ENCODE measurements at places on chromosomes 16 and 17.

DNA sequence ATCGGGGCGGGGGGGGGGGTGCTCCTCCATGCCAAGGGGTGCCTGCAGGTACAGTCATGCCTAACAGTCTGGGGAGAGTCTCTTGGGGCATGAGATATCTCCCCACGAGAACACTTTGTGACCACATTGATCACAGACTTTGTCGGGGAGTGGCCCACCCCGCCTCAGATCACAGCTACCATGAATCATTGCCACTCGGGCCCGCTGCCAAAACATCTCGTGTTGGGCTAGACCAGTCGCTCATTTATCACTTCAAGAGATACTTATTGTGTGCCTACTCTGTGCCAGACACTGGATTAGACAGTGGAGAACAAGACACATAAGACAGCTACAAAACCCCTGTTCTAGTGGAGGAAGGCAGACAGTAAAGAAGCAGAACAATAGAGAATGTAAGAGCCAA, 72.6 kb downstream of the CLEC16A start:
- DNase-seq, result peak; percentile 4

DNA sequence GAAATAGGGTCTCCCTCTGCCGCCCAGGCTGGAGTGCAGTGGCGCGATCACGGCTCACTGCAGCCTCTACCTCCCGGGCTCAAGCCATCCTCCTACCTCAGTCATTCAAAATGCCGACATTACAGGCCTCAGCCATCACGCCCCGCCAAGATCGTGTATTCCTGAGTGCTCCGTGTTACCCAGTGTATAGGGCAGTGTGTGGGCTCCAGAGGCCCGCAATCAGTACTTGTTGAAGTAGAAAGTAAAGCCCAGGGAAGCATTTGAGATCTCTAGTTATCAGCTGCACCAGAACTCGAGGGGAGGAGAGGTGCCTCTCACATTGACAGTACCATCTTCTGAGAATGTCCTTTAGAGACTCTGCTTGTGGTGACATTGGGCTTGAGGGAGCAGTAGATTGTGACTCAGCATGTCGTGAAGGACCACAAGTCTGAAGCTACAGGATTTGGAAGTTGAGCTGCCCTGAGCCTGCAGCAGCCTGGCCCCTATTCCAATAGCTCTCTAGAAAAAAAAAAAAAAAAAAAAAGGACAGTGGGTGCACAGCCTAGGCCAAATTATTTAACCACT, 1.1 kb upstream of the PRPSAP1 start:
- no peak for DNase-seq

DNA sequence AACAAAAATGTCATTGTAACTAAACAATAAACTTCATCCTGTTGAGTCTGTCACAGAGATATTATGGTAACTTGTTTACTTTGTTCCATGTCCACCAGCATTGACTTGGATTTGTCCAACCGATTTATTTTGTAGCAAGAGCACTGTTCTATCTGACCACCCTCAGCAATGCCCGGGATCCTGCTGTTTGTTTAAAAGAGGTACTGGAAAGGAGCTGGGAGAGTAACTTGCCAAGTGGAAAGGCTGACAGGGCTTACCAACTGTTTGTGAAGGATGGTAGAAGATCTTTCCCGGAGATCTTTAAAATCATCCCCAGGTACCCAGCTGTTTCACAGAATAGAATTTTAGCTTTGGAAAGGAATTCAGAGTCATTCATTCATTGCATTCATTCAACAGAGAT, 59.1 kb upstream of the BCAR1 start:
- DNase-seq, result no peak

DNA sequence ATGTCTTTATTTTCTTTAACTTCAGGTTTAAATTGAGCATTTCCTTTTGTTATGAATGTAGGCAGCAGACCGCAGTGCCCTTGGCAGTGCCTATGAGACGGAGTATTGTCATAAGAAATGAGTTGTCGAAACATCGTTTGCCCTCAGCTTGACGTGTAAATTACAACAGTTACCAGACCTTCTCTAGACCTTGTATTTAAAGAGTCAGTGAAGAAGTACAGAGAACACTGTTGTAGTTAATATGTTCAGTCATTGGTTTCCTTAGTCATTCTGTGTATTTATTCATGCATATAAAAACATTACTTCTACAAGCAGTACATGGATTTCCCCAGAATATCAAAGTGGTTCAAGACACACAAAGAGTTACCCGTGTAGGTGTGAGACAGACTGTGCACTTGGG, 19.0 kb downstream of the IRF8 start:
- no peak for DNase-seq

DNA sequence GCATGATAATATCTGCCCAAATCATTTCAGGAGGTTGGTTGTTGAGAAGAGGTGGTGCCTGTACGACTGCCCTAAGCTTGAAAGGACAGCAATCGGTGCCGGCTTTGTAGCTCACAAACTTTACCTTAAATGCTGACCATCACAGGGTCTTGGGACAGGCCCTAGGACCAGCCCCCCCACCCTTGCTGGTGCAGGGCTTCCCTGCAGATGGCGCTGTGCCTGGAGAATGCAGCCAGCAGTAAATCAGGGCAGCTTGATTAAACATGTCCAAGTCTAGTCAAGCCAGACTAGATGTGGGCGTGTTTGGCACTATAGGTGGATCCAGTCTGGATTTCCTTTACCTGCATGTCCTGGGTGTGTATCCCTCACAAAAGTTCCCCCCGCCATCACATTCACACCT, 135.5 kb upstream of the CRHR1 start:
- no peak for DNase-seq

DNA sequence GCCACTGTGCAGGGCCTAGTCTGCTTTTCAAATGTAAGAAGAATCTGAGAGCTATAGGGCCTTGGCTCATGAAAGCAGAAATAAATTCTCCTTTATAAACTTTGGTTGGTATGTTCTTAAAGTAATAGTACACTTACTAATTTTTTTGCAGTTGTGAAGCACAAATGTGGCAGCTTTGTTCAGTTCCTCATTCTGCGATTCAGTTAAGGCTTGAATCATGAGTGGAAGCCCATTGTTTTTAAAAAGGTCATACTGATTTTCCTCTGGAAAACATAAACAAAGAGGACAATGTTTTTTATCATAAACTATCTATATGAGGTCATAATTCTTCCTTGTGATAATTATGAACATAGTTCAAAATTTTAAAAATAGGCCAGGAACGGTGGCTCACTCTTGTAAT, 23.6 kb upstream of the DYNC1LI2 start:
- no peak for DNase-seq

DNA sequence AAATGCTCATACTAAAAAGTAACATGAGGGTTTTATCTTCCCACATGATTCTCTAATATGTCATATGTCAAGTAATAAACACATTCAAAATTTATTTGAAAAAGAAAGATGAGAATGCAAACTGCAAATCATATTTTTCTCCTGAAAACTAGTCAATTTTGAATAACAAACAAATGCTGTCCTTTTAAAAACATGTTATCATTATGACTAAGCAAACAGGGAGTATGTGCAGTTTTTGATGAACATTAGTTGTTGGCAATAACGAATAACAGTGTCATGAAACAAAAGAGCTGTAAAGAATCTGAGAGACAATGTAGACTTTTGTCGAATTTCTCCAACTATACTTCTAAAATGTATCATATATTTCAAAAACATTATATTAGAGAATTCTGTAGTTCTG, 34.8 kb downstream of the RPGRIP1L start:
- DNase-seq, result no peak

- DNase-seq, result no peak
These were observed 8.2 kb downstream of the CORO6 start for GRCh38 chr17:29614349-29615047.

- DNase-seq, result peak; percentile 5
These were observed 89.7 kb upstream of the CLEC18A start for GRCh38 chr16:69861292-69862030.

DNA sequence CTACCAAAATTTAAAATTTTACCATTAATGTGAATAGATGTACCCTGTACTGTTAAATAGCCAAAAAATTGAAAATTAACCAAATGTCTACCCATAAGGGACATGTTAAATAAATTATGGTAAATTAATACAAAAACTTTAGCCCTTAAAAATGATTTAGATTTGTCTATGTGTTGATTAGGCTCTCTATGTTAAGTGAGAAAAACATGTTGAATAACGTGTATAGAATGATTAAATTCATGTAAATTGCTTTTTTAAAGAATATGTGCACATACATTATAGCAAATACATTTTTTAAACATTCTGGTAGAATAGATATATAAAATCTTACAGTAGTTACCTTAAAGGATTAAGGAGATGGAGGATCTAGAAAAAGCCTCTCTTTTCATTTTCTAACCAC, 59.5 kb downstream of the BRIP1 start:
- no peak for DNase-seq

GRCh38 chr17:32634167-32634566, 147.4 kb downstream of the CDK5R1 start:
- DNase-seq, result no peak

DNA sequence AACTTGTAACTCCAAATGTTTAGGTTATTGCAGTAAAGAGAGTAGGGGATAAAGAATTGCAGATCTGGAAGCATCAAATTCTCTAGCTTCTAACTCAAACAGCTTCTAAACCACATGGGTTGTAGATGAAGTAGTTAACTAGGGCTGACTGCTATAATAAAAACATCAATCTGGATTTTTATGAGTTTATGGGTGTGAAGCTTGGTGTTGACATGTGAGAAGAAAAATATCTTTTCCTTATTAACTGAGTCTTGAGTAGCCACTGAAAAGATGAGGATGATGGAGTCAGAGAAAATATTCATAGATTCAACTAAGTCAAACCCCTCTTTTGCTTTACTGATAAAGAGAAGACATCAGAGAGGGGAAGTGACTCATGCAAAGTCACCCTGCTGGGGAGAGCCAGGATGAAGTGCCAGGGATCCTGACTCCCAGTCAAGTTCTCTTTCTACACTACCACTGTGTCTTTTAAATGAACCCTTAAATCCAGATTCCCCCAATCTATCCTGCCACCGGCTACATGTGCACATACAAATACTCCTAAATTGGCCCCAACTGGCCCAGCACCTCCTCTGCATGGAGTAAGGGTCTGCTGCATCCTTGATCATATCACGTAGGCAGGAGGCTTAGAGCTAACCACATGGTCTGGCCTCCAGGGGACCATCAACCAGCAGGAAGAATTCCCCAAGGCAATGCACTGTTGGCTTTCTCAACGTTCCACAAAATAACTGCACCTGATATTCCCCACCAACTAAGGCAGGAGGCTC, 264.0 kb upstream of the CCL2 start:
- no peak for DNase-seq

DNA sequence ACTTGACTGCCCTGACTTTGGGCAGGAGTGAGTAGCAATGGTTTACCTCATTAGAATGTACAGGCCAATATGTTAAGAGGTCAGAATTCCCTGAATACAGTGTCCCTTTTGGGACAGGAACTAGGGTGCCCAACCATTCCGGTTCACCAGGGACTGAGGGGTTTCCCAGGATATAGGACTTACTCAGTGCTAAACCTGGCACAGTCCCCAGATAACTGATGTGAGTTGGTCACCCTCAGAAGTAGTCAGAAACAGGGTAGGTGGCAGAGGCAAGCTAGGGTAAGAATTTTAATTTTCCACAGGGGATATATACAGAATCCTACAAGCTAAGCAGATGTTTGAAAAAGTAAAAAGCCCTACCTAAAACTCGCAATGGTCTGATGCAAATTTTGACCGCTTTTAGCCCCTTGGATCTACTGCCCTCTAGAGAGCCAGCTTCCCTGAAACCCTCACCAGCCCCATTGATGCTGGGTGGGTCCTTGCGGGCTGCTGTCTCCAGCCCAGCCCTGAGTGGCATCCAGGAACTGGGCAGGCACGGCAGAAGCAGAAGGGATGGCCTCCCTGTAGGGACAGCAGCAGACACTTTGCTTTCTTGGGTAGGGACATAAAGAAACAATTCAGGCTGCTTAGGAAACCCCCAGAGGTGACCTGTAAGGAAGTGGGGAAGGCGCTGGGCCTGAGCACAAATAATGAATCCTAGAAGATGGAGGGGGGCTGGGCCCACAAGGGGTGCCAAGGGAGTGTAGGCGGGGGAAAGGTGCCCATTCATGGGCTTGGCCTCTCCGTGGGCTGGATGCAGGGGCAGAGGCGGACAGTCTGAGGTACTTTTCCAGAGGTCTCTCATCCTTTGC, 434.8 kb downstream of the SLC39A11 start:
- DNase-seq, result no peak

DNA sequence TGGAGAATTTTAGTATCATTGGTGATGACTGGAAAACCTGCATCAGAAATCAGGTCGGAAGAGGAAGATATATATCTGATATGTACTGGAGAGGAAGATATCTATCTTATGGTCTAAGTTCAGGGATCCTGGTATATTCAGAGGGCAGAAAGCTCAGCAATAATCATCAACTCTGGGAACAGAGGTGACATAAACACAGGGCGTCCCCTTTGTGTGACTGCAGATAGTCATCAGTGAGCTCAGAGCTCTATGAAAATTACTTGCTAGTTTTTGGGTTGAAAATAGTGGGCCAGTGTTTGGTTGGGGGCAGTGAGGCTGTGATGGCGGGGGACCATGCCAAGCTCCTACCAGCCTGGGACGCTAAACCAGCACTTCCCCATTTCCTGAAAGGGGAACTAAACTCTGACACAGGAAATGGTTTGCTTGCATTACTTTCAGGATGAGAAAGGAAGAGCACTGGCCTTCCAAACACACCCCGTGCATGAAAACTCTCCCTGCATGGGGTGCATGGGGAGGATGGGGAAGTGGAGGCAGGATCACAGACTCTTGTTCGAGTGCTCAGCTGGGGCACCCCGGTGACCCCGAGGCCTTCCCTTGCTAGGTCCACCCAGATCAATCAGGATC, 15.8 kb downstream of the NOD2 start:
- no peak for DNase-seq

GRCh38 chr17:51056813-51057510, 63.7 kb downstream of the SPAG9 start:
- no peak for DNase-seq

DNA sequence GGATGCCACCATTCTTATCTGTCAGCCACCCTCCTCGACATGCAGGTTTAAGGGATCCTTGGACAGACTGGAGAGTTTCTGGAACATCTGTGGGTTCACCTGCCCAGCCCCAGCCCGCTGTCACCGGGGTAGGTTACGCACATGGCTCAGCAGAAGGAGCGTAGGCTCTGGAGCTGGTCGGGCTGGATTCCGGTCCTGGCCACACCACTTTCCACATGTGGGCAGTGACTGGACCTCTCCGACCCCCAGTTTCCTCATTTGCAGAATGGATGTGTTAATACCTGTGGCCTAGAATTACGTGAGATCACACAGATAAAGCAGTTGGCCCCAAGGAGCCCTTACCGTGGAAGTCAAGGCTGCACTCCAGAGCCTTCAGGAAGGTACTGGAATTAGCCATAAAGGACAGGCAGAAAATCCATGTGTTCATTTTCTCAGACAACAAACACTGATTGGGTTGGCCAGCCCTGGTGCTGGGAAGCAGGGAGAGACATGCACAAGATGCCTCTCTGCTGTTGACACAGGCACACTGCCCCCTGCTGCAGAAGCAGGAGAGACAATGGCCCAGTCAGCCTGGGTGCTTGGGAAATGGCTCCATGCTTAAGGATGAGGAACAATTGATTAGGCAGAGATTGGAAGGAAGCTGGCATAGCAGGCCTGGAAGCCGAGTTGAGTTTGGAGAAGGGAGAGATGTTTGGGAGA, 58.8 kb downstream of the SF3B3 start:
- DNase-seq, result no peak

- DNase-seq, result no peak
These were observed 27.2 kb downstream of the ABCC3 start for GRCh38 chr17:50661795-50662391.

- peak; percentile 25 for DNase-seq
These were observed 128.0 kb upstream of the PLCG2 start for GRCh38 chr16:81650982-81651562.

- DNase-seq, result no peak
These were observed 53.1 kb downstream of the SCNN1B start for GRCh38 chr16:23355106-23355670.

- DNase-seq, result no peak
These were observed 27.2 kb downstream of the SNX20 start for GRCh38 chr16:50653633-50654519.

- no peak for DNase-seq
These were observed 52.7 kb downstream of the TMEM235 start for GRCh38 chr17:78284146-78284545.
